ENCODE measurements at places on chromosomes 16 and 17.

GRCh38 chr17:34784526-34784925 is 176.7 kb downstream of the CCT6B start:
- no peak for DNase-seq

GRCh38 chr17:35906191-35906925 is 24.2 kb downstream of the RDM1 start:
- DNase-seq, result no peak

DNA sequence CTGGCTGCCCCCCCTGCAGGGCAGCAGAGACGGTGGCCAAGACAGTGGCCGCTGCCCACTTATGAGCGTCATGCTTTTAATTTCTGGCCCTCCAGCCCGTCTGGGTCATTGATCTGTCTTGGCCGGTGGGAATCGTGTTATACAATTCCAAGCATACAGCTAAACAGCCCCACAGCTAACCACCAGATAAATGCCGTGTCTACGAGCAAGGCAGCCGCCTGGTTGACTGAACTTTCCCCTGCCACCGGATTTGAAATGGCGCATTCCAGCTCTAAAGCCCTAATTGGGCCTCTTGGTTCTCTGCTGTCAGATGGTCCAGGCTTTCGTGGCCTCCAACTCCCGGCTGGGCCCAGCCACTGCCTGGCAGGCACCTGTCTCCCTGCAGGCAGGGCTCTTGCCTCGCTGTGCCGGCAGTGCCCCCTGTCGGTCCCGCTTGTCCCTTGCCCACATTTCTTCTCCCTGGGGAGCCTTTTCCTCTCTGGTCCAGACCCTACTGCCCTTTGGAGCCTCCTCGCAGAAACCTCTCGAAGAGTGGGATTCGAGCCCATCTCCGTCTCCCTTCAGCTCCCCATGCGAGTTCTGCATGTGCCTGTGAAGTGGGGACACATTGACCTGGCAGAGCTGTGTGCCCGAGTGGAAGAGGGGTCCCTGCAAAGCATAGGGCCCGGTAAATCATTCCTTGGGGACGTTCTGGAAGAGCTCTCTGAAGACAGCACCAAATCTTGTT is 1.8 kb upstream of the RBFOX3 start:
- DNase-seq, result peak; percentile 24

DNA sequence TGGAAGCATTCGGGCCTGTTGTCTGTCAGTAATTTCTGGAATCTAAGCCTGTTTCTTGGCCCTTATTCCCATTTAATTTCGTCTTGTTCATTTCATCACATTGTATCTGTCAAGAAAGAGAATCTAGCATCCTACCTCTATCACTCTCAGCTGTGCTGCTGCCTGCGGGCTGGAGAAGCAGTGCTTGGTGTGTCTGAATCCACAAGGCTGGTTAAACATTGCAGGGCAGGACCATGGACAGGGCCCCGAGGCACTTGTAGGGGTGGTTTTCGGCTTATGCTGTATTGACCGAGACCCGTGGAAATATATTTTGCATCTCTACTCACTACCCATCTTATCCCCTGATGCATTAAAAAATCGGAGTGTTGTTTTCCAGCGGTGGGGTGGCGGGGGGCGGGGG is 3.1 kb downstream of the RAB11FIP4 start:
- DNase-seq, result peak; percentile 38

DNA sequence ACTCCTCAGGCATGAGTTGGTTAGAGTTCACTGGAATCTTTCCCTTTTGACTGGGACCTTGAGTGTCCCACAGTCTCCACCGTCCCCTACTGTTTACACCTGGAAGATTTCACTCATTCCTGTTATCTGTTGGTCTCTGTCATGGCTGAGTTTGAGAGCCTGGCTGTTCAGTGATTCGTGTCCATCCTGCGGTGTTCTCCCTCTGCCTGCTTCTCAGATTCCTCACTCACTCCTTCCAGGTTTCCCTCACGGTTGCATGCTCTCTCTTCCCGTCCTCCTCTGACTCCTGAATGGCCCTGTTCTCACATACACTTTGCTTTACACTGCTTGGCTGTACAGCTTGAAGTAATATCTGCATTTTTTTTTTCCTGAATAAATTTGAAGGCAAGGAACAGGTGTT is 24.5 kb downstream of the OR1D5 start:
- DNase-seq, result no peak

- DNase-seq, result no peak
These were observed 4.3 kb downstream of the CAMKK1 start for GRCh38 chr17:3888343-3889171.

DNA sequence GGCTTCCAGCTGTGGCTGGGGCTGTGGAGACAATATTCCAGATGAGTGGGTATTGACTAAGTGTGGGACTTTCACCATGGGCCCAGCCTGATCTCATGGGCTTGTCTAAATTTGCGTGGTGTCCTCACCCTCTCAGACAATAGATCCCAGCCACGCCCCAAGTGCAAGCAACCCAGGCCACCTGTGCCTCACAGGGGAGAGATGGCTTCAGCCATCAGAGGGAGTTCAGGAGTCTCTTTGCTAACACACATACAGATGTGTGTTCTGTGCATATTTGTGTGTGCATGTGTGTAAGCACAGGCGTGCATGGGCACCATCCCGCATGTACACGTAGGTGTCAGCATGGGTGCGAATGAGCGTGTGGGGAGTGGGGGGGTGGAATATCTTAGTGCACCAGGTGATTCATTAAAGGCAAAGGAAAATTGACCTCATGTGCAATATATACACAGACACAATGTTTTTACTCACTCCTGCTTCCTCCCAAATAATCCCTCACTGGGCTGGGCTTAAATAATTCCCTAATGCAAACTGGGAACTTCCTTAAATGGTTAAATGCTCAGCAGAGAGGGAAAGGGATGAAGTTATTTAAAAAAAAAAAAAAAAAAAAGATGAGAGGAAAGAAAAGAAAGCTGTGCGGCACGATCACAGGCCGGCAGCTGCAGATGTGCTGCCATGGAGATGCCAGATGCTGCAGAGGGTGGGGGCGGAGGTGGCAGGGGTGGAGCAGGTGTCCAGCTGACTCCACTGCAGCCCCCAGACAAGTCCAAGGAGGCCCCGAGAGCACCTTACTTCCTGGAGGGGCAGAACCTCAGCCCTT is 24.0 kb upstream of the CDC42EP4 start:
- no peak for DNase-seq

DNA sequence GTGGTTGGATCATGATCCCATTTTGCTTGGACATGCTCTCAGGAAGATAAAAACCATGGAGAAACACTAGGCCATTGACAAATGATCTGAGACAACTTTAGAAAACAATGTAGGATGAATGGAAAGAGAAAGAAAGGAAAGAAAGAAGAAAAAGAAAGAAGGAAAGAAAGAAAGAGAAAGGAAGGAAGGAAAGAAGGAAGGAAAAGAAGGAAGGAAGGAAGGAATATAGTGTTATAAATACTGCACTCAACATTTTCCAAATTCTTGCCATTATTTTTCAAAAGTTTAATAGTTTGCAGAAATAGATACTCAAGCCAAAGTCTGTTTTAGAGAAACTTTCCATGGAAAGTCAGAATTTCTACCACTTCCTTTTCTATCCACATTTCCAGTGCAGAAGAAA is 39.2 kb upstream of the CACNG3 start:
- DNase-seq, result no peak

GRCh38 chr17:35127751-35128514 is 6.5 kb downstream of the FNDC8 start:
- no peak for DNase-seq

- DNase-seq, result no peak
These were observed 10.3 kb downstream of the CNTNAP4 start for GRCh38 chr16:76287466-76287865.

- DNase-seq, result no peak
These were observed 1.7 kb downstream of the USP32 start for GRCh38 chr17:60390186-60390585.

DNA sequence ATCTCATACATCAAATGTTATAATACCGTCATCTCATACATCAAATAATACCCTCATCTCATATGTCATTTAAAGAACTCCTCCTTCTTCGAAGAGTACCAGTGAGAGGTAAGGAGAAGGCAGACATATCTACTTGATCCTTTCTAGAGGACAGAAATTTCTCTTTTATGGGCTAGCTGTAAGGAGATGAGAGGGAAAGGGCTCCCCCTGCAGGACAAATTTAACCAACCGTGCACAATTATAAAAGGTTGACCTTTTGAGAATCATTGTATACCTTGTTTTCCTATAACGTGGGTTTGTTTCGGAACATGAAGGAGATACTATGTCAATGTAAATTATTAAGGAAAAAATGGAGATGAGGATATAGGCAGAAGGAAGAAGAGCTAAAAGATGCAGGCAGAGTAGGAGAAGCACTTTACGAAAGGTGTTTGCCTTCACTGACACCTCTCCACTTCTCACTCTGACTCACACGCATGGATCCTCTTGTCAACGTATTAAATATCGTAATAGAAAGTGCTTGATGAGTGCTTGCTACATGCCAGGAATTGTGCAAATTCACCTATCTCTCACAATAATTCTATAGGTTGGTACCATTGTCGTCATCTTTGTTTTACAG is 465.9 kb upstream of the ERCC4 start:
- DNase-seq, result no peak

- no peak for DNase-seq
These were observed 121.3 kb upstream of the SALL1 start for GRCh38 chr16:51272420-51272819.

- DNase-seq, result no peak
These were observed 244.4 kb downstream of the HS3ST3B1 start for GRCh38 chr17:14545156-14545906.

GRCh38 chr16:83115491-83116232 is 488.9 kb downstream of the CDH13 start:
- DNase-seq, result no peak

- DNase-seq, result no peak
These were observed 312.0 kb upstream of the CA10 start for GRCh38 chr17:52470553-52470952.

GRCh38 chr16:87213536-87213935 is 103.7 kb downstream of the C16orf95 start:
- no peak for DNase-seq

DNA sequence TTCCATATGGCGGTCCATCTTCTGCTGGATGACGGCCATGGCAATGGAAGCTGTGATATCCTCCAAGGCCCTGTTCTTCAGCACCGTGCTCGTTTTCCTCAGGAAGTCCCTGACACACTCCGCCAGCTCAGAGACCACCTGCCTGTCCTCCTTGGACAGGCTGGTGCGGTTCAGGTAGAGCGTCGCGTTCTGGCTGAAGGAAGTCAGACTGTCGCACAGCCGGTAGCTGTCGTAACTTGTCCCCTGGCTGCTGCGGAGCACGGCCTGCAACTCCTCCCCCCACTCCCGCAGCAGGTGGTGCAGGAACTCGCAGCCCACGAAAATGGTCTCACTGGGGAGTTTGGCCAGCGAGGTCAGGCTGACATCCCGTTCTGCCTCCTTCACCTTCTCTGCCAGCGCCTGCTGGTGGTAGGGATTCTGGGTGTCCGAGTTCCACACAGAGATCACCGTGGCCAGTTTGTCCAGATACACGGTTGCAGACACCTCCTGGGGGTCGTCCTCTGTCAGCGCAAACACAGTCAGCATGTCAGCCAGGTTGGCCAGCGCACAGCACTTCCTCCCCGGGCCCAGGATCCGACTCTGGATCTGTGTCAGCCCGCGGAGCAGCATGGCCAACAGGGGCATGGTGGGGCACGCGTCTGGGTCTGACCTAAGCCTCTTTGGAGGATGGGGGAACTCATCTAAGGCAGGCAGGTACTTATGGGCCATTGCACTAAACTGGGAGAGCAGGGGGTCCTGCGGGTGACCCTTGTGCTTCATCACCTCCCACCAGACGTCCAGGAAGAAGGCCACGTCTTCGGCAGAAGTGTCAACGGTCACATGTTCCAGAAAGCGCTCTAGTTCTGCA is 5.1 kb downstream of the GEMIN4 start:
- DNase-seq, result no peak

DNA sequence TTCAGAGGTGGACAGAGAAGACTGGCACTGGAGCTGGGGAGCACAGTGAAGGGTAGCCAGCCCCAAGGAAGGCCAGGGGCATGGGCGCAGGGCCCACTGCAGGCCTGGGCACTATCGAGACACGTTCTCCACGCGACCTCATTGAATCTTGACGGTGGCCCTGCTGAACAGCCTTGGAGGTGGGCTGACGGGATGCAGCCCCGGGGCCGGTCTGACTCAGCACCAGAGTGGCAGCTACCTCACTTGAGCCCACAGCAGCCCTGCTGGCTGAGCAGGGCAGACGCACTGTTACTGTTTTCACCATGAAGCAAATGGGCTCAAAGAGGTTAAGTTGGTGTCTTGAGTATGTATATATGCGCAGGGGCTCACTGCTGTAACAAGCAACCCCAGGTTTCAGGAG is 78.8 kb upstream of the FOXF1 start:
- DNase-seq, result no peak

DNA sequence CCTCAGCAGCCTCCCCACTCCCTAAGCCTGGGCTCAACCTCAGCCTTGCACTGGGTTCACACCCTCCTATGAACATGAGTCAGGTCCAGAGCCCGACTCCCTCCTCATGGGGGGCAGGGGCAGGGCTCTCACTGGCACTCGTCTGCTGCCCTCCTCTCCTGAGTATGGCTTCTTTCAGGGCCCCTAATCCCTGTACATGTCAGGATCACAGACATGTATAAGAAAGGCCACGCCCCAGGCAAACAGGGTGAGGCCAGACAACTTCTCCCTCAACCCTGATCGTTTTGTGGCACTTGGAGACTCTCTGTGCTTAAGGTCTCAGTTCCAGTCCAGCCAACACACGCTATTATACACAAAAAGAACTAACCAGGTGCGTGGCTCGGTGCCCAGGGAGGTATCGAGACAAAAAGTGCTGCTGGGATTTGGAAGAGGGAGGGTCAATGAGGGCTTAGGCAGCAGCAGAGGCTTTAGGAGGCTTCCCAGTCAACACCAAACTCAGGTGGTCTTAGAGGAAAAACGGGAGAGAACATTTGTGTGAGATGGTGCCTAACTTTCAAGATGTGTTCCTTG is 45.2 kb downstream of the CMTM3 start:
- no peak for DNase-seq

DNA sequence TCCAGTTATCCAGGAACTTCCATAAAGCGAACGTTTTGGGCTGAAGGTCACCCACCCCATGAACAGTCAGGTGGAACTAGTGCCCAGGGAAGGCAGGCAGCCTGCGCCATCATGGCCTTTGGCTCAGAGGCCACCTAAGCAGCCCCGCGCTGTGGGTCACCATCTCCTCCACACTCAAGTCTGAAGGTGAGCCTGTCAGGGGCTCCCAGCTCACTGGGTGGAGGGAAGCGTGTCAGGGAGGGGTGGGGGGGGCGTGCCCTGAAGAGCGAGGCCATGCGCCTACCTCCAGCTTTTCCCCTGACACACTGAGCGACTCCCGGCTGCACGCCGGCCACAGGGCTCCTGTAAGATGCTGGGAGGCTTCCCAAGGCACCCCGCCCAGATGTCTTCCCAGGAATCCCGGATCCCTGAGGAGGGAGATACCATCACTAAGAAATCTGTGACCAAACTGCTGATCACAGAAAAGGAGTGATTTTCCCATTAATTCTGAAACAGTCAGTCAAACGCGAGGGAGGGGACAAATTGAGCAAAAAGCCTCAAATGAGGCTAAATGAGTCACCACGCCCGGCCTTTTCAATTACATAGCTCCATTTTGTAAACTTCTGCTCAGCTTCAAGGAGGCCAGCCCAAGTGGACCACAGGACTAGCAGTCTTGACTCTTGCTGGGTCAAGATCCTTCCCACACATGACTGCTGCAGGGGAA is 26.5 kb upstream of the SLC25A19 start:
- no peak for DNase-seq

All from activated T-helper 2 cell treated with anti-CD3 and anti-CD28 coated beads, Interferon-gamma antibody, Interleukin-2, Interleukin-4, amounts not matched to agents 10 μg/mL and 5 μg/mL and 100 μg/mL, durations not matched to agents 14 hours and 24 hours and 36 hours (primary cell).